IgD-negative memory B cell (primary cell): ENCODE measurements at places on chromosomes 7 and 10. TPM values are rescaled to one million over a fixed set of nuclear protein-coding genes. Genes with fewer than 3 reads are reported as not detected.

CRHR2 gene
- not detected for polyA plus RNA-seq

TIMM23B gene
- polyA plus RNA-seq, result 18.5 TPM

ACSM6 gene
- polyA plus RNA-seq, result not detected

HOXA4 gene
- polyA plus RNA-seq, result not detected

IFIT1B gene
- not detected for polyA plus RNA-seq

PON3 gene
- not detected for polyA plus RNA-seq

CLDN4 gene
- polyA plus RNA-seq, result not detected

ADAM8 gene
- 70.9 TPM for polyA plus RNA-seq

VPS50 gene
- polyA plus RNA-seq, result 14.5 TPM

NACAD gene
- not detected for polyA plus RNA-seq

AGR2 gene
- polyA plus RNA-seq, result not detected

GIMAP8 gene
- polyA plus RNA-seq, result 1.4 TPM

BMPER gene
- polyA plus RNA-seq, result not detected

LRMDA gene
- not detected for polyA plus RNA-seq

BZW2 gene
- 43.8 TPM for polyA plus RNA-seq

PNLIP gene
- polyA plus RNA-seq, result not detected

TUBB8 gene
- polyA plus RNA-seq, result 0.59 TPM

METTL27 gene
- polyA plus RNA-seq, result not detected

AKR1C2 gene
- not detected for polyA plus RNA-seq

CTAGE6 gene
- polyA plus RNA-seq, result not detected

FAM3C gene
- polyA plus RNA-seq, result 50.4 TPM

LGI1 gene
- not detected for polyA plus RNA-seq

DYDC2 gene
- not detected for polyA plus RNA-seq
